ENCODE measurements at places on chromosomes 5 and 9.

DNA sequence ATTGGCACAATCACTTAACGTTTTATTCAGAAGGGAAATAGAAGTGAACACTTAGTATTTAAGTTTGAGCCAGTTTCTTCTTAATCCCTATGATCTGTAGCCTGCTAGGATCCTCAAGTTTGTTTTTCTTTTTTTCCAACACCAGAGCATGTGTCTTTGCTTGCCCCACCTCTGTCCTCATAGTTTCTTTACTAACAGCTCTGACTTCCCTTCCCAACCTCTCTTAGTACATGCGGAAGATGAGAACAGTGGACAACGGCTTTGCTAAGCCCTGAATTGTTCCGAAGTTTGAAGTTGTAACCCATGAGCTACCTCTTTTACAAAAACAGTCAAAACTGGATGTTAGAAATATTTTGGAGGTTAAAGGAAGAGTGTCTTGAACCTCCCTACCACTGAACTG, 61.7 kb upstream of the TAF11L2 start:
- DNase-seq = peak; percentile 36

DNA sequence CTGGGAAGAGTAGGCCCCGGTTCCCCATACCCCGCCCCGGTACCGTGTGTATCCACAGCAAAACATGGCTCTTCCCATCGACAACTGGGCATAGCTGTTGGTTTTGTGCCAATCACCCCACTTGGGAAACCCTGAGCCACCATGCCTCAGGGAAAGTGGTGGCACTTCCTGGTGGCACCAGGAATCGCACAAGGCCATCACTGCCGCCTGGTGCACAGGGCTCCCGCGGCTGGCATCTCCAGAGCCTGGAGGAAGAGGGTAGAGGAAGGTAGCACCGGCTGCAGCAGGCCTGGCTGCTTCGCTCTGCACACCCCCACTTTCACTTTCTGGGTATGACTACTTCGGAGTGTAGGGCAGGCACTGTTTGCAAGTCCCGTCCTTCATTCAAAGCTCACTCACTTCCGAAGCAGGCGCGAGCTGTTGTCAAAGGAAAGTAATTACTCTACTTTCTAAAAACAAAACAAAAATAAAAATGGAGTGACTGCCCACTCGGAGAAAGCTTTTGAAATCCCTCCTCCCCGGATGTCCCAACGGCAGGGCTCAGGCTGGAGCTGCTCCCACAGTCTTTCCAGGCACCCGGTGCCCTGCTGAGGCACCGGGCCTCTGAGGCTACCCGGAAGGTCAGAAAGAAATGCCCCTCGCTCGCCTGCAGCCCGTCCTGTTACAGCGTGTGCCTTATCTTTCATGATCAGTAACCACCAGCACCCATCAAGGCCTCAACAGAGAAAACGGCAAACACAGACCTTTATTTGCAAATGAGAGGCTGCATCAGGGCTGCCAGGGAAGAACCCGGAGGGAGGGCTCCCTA, 2.0 kb downstream of the BRD3 start:
- DNase-seq = peak; percentile 8

GRCh38 chr5:135040034-135040332, 6.0 kb upstream of the PITX1 start:
- no peak for DNase-seq

GRCh38 chr5:139760066-139761056, 35.2 kb upstream of the PSD2 start:
- DNase-seq = no peak

- DNase-seq = no peak
These were observed 179.1 kb upstream of the GNA14 start for GRCh38 chr9:77827104-77827784.

DNA sequence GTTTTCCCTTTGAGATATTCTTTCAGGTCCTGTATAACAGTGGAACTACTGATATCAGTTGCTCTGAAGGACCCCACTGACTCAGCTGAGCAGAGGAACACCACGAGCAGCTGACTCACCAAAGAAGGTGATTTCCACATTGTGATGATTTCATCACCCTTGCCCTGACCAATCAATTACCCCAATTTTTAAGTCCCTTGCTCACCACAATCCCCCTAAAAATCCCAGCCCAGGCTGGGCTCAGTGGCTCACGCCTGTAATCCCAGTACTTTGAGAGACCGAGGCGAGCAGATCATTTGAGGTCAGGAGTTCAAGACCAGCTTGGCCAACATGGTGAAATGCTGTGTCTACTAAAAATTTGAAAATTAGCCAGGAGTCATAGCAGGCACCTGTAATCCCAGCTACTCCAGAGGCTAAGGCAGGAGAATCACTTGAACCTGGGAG, 125.3 kb upstream of the ABCA1 start:
- DNase-seq = no peak

DNA sequence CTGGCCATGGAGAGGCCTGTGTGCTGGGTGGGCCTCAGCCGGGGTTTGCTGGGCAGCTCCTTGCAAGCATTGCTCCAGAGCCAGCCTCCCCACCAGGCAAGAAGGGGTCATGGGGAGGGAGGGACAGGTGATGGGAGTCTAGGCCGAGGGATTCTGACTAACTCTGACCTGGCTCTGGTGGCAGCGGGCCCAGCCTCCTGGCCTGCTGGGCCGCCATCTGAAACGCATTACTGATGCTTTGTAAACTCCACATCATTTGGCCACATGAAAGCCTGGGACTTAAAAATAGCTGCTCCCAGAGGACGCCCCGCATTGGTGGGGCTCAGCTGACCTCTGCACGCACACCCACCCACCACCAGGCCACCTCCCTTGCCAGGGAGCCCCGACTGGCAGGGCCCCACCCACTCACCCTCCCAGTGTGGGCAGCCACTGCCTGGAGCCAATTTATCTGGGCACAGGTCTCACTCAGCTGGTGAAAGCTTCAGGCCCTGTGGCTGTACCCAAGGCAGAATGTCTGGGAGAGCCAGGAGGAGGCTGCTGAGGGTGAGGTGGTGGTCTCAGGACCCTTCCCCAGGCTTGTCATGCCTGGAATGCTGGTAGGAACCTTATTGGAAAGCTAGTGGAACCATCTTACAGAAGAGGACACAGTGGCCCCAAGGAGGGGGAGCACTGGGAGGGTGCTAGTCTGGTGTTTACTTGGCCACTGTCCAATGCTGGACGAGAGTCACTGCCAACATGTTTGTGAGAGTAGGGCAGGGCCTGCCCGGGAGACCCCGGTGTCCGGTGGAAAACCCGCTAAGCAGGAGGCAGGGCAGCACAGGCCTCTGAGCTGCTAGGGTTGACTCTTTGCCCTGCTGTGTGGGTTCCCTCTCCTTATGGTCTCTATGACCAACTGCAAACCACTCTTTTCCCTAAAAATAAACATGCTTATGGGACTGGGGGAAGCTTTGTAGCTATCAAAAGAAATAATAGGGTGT, 10.8 kb downstream of the TCF7 start:
- no peak for DNase-seq

DNA sequence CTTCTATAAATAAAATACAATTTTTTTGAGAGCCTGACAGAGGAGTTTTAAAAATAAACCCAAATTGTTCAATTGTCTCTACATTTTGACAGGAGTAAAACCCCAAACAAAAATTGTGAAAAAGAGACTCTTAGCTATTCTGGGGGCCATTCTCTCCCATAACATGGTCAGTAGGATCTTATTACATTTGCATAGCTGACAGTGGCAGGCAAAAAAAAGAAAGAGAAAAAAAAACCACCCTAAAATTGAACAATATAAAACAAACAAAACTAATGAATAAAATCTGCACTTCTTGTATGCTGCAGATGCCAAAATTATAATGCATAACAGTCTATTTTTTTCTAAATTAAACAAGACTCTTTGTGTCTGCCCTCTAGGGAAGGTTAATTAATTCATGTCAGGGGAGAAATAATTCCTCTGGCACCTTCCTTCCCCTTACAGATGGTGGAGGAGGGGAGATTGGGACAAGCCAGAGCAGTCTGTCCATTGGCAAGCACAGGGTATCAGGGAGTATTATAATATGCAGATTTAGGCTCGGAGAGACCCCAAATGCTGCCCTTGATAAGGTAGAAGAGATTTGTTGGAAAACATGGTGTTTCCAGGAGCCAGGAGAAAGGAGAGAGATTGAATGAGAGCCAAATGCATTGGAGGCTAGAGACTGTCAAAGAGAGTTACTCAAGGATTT, 79.7 kb upstream of the CDH6 start:
- DNase-seq = no peak

DNA sequence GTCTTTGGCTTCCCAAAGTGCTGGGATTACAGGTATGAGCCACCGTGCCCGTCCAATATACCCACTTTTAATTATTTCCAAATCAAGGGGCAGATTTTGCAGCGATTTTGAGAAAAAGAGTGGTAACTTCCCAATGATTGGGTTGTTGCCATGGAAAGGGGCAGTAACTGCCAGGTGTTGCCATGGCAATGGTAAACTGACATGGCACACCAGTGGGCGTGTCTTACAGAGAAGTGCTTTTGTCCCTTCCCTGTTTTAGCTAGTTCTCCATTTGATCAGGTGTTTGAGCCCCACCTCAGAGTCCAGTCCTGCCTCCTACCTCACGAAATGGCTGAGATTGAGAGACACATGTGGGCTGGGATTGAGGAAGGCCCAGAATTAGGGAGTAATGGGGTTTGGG, 86.3 kb upstream of the IER5L start:
- DNase-seq = no peak

GRCh38 chr5:143065185-143065965, 295.2 kb downstream of the ARHGAP26 start:
- DNase-seq = peak; percentile 56

- no peak for DNase-seq
These were observed 27.2 kb upstream of the TNFSF8 start for GRCh38 chr9:114957558-114957957.

- peak; percentile 63 for DNase-seq
These were observed 79.4 kb downstream of the GAS1 start for GRCh38 chr9:86867804-86868313.

GRCh38 chr9:93586290-93587057, 10.1 kb downstream of the PHF2 start:
- DNase-seq = no peak

- DNase-seq = peak; percentile 59
These were observed 48.3 kb downstream of the EHMT1 start for GRCh38 chr9:137666955-137667670.

- no peak for DNase-seq
These were observed 34.0 kb downstream of the CDC42SE2 start for GRCh38 chr5:131297886-131298285.

- no peak for DNase-seq
These were observed 26.5 kb downstream of the SLC12A7 start for GRCh38 chr5:1085391-1085790.

- DNase-seq = no peak
These were observed 3.2 kb upstream of the OLFM1 start for GRCh38 chr9:135084262-135084661.

DNA sequence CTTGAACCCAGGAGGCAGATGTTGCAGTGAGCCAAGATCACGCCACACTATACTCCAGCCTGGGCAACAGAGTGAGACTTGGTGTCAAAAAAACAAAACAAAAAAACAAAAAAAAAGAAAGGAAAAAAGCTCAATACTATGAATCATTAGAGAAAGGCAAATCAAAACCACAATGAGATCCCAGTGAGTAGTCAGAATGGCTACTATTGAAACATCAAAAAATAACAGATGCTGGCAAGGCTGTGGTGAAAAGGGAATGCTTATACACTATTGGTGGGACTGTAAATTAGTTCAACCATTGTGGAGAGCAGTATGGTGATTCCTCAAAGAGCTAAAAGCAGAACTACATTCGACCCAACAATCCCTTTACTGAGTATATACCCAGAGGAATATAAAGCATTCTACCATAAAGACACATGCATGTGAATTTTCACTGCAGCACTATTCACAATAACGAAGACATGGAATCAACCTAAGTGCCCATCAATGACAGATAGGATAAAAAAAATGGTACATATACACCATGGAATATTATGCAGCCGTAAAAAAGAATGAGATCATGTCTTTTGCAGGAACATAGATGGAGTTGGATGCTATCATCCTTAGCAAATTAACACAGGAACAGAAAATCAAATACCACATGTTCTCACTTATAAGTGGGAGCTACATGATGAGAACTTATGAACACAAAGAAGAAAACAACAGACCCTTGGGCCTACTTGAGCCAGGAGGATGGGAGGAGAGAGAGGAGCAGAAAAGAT, 81.9 kb upstream of the ARRDC3 start:
- no peak for DNase-seq

GRCh38 chr5:10442576-10442975, 897 bp downstream of the ROPN1L start:
- no peak for DNase-seq

DNA sequence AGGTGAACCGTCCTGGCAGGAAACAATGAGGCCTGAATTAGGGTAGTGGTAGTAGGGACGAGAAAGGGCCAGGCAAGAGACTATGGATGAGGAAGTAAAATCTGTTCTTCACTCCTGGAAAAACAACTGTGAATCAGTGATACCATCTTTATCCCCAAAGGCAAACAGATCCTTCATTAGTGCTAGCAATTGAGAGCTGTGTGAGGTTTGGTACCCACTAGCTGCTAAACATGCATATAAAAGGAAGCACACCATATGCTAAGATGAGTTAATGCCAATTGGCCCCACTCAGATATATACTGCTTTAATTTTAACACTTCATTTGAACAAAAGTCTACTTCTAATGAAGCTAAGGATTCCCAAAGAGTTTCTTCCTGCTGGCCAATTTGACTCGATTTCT, 244.8 kb upstream of the NR4A3 start:
- no peak for DNase-seq

DNA sequence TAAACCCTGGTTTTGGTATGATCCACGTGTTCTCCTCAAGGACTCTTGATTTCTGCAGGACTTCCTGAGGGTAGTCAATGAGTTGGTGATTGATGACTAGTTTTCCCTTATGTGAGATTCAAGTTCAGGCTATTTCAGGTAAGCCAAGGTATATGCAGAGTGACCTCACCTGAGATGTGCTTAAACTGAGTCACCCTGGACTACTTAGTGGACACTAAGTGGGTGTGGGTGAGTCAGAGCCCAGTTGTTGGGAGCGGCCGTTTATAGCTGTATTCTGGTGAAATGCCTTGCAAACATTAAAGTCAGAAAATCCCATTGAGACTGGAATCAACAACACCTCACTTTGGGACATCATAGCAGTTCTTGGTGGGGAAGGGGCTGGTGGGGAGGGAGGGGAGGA, 62.9 kb downstream of the SLC28A3 start:
- no peak for DNase-seq

DNA sequence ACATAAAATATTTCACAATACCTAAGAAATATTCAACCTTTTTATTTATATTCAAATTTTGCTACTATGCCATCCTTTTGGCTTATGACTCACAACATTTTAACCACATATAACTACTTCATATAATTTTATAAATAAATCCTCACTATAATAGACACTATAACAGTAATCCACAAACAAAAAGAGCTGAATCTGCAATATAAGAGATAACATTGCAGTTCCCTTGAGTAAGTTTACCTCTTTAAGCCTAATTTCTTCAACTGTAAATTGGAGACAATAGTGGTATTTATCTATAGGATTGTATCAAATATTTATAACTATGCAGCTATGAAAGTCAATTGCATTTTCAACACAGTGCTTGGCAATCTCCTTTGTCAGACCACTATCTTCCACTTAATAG, 1084.5 kb downstream of the NR2F1-AS1 start:
- DNase-seq = no peak

- no peak for DNase-seq
These were observed 129.5 kb downstream of the RGS3 start for GRCh38 chr9:113592876-113593575.

GRCh38 chr5:34436761-34437501, 219.2 kb upstream of the RAI14 start:
- no peak for DNase-seq

Data from A673 (cell line).